ENCODE measurements at places on chromosomes 3 and 15. TPM values are rescaled to one million over a fixed set of nuclear protein-coding genes. Genes with fewer than 3 reads are reported as not detected.
A peak's percentile ranks its signal among the peaks of the same experiment; 100 is the strongest.

LSAMP gene
- 7.2 TPM for total RNA-seq

GPR156 gene
- 0.08 TPM for total RNA-seq

RBM5 gene
- total RNA-seq, result 94.0 TPM

CCR3 gene
- total RNA-seq, result 0.66 TPM

COL6A6 gene
- not detected for total RNA-seq

WDR93 gene
- total RNA-seq, result not detected

ZKSCAN7 gene
- 4.6 TPM for total RNA-seq

ZMYND10 gene
- 0.45 TPM for total RNA-seq

CHRFAM7A gene
- not detected for total RNA-seq

- DNase-seq, result no peak
Observed at GRCh38 chr3:147507638-147508286, 98.6 kb downstream of the ZIC1 start.

DNA sequence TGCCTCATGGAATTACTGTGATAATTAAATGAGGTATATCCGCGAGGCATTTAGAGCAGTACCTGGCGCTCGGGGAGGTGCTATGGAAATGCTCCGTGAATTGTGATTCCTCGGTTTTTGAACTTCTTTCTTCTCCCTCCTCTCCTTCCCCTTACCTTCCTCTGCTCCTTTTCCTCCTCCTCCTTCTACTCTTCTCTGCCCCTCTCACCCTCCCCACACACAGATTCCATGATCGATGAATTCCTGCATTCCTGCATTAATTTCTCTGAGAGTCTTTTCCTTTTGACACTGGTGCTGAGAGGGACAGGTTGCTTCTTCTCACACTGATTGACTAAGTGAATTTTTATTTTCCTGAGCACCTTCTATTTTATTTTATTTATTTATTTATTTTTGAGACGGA is 101.2 kb upstream of the RGMA start:
- no peak for DNase-seq

- DNase-seq, result no peak
Observed at GRCh38 chr3:40291471-40291870, 18.0 kb upstream of the EIF1B start.

DNA sequence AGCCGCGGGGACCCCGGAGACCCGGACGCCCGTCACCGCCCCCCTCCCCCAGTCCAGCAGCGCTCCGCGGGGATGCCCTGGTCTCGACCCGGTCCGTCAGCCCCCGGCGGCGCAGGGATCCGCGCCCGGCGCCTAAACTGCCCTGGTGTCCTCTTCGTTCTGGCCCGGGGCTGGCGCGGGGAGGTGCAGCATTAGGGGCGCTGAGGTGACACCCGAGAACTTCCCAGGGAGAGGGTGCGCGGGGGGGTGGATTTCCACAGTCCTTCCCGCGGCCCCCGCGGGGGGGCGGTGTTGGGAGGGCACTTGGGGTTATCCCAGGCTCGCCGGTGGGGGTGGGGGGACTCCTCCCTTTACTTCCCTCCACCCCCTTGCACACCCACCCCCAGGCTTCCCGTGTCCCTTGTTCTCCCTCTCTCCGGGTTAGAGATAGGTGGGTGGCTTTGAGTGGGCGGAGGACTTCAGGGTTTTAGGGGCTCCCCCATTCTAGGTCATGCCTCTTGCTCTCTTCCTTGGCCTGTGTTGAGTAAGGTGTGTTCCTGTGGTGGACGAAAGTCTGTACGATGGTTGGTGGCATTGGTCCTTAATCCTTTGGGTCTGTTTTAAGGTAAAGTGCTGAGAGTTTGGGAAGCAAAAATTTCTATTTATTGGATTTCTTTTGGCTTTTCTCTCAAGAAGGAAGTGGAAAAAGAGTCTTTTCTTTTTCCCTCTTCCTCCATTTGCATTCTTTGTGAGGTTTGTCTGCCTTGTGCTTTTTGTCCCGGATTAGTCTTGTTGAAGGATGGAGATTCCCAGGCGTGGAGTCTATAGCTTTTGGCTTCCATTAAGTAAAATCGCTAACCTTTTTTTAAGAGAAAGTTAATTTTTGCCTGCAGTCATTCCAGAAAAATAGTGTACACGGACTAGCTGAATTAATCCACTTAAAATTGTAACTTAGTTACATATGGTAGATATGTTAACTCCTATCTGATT is 811 bp downstream of the SKIL start:
- DNase-seq, result no peak

DNA sequence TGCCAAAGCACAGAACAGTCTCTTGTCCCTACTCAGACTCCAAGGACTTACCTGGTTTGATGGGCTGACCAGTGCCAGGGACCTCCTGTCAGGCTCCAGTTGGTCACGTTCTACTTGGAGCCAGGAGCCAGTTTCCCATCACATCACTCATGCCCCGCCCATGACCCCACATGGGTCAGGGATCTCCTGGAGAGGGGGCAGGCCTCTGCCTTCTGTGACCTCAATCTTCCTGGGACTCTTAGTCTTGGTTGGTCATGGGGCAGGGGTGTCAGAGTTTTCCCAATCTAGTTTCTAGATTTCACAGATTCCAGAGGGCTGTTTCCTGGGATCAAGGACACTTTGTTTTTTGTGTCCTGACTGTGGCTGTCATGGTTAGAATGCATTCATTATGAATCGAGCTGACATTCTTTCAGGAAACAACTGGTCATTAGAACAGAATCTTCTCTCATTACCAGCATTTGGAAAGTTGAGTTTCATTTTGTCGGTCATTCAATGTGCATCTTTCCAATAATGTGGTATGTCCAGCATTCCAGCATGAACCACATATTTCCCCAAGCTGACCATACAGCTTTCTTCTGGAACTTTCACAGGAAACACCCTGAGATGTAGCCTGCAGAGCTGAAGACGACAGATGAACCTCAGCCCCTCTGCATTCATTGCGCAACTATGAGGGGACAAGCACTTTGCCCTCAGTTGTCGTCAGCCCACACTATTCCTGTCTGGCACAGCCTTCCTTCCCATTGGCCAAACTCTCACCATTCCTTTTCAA is 19.8 kb downstream of the CYP19A1 start:
- no peak for DNase-seq

GRCh38 chr15:66803182-66803729 is 101.2 kb downstream of the SMAD6 start:
- no peak for DNase-seq

DNA sequence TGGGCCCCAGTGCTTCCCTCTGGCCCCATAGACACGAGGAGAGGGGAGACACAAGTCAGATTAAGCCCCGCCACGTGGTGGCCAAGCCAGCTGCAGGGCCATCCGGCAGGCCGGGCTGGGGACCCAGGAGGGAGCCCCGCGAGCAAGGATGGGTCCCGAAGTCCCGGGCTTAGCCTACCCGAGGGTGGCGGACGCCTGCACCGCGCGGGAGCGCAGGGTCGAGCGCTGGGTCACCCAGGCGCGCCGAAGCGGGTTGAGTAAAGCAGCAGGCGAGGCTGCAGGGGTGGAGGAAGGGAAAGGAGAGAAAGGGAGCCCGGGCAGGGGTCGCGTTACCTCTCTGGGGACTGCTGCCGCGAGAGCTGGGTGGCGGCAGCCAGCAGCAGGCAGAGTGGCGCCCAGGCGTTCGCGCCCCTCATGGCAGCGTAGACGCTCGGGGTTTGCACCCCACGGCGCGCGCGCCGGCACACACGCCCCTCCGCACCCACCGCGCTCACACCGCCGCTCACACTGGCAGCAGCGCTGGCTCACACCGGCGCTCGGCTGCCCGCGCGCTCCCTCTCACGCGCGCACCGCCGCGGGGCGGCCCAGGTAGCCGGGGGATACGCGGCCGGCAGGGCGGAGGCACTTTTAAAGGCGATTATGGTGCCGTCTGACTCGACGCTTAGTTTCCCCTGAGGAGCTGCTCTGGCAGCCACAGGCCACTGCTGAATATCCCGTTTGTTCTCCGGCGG is at the start of gene PCOLCE2:
Gene PCOLCE2, minus strand, starts transcription at position 603 of the 731 bp plus-strand sequence. Its CDS starts 187 bp downstream, at position 416.
- DNase-seq, result no peak

- no peak for DNase-seq
Observed at GRCh38 chr3:165783383-165783782, 53.8 kb downstream of the BCHE start.

- DNase-seq, result no peak
Observed at GRCh38 chr3:175668300-175668699, 809.2 kb downstream of the NAALADL2 start.

DNA sequence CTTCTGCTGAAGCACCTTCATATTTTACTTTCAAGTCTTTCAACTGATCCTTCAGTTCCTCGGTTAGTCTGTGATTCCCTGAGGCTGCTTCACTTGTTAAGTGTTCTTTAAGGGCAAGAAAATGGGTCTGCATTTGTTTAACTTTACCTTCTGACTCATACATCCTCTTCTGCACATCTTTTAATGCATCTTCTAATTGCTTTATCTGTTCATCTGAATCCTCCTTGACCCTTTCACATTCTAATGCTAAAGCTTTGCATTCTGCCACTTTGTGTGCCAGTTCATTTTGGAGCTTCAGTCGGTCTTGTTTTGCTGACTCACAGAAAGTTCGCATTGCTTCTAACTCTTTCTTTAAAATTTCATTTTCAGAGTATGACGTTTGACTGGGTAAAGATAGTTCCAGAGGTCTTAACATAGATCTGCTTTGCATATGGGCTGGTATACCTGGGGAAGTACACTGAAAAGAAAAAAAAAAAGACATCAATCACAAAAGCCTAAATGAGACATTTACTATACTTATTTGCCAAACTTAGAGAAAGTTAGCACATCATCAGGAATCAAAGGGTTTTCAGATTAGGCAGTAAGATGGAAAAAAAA is 94.3 kb downstream of the UACA start:
- DNase-seq, result peak; percentile 80

- DNase-seq, result no peak
Observed at GRCh38 chr15:41900526-41901380, 6.9 kb upstream of the SPTBN5 start.

- no peak for DNase-seq
Observed at GRCh38 chr15:90219421-90220141, 14.2 kb downstream of the CIB1 start.

All from GM12878 (cell line).